ENCODE measurements at places on chromosomes 6 and 20.

DNA sequence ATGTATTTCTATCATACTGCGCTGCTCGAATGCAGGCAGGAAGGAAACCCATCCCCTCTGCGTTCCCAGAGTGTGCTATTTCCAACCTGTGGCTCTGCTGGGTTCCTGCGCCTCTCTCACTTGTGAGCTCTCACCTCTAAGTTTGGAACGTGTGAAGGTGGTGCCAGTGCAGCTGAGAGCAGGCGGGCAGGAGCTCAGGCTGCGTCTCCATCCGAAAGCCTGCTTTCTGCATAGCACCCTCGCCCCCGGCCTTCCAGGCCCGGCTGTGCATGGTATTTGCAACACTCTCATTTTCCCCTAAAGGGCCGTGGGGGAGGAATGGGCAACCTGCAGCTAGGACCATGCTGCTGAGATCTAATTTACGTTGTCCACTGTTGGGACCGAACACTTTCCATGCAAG lies 288.0 kb upstream of the TSHZ2 start:
- DNase-seq: no peak

- DNase-seq: no peak
These were observed 904.5 kb upstream of the EPHA7 start for GRCh38 chr6:94323853-94324252.

GRCh38 chr20:63957004-63957689 lies 931 bp upstream of the UCKL1 start:
- peak; percentile 53 for DNase-seq

DNA sequence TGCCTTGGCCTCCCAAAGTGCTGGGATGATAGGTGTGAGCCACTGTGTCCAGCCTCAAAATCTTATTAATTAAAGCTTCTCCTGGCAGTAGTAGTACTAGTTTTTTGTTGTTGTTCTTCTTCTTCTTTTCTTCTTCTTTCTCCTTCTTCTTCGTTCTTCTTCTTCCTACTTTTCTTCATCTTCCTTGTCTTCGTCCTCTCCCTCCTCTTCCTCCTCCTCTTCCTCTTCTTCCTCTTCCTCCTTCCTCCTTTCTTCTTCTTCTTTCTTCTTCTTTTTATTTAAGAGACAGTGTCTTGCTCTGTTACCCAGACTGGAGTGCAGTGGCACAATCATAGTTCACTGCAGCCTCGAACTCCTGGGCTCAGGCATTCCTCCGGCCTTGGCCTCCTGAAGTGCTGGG lies 17.2 kb upstream of the DEK start:
- no peak for DNase-seq

DNA sequence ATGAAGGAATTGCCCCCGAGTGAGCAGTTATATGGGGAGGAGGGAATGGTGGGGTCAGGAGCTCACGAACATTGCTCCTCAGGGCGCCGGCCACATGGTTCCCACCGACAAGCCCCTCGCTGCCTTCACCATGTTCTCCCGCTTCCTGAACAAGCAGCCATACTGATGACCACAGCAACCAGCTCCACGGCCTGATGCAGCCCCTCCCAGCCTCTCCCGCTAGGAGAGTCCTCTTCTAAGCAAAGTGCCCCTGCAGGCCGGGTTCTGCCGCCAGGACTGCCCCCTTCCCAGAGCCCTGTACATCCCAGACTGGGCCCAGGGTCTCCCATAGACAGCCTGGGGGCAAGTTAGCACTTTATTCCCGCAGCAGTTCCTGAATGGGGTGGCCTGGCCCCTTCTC lies 7.2 kb downstream of the CTSA start:
- no peak for DNase-seq

DNA sequence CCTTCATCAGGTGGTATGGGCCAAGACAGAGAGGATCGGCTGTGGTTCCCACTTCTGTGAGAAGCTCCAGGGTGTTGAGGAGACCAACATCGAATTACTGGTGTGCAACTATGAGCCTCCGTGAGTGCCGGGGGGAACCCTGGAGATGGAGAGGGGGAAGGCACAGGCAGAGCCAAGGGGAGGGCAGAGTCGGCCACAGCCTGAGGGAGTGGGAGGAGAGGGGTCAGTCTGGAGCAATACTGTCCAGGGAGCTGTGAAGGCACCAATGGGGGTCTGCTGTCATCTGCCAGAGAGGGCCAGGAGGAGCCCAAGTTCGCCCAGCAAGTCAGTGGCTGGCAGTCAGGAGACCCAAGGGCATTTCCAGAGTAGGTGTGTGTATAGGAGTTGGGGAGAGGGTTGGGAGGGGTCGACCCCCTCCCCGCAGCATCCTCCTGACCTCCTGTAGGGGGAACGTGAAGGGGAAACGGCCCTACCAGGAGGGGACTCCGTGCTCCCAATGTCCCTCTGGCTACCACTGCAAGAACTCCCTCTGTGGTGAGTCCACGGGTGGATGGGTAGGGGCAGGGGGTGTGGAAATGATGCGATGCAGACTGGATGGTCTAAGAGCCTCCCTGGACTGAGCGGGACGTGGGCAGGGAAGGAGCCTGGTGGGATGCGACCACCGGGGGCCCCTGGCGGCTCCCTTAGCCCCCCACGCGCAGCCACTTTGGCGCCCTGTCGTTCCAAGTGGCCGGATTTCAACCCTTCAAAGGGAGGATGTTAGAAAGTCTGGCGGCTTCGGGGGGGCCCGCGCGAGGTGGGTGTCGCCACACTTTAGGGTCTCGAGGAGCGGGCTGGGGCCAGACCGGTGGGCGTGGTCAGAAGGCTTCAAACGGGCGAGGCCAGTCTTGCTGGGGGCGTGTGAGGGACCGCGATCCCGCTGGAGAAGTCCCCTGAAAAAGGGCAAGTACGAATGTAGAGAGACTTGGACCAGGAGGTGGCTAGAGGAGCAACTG lies 7.2 kb downstream of the PI16 start:
- no peak for DNase-seq

Data from activated CD4-positive, CD25-positive, alpha-beta regulatory T cell (primary cell).